ENCODE measurements at places on chromosomes 5 and 9.

GRCh38 chr9:128251732-128252100 is 24.1 kb downstream of the GOLGA2 start:
- peak; percentile 68 for DNase-seq

GRCh38 chr9:36278243-36278642 is 20.0 kb upstream of the GNE start:
- no peak for DNase-seq

DNA sequence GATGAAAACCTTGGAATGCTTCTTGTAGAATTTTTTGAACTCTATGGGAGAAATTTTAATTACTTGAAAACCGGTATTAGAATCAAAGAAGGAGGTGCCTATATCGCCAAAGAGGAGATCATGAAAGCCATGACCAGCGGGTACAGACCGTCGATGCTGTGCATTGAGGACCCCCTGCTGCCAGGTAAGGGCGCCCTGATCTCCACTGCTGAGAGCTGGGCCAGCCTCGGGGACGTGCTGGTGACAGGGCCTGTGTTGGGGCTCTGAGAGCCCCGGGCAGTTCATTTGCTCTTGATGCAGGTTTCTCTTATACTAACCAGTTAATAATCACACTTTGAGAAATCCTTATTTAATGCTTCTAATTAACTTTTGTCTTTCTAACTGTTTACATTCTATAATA is 33.0 kb downstream of the TENT4A start:
- DNase-seq = no peak

- DNase-seq = peak; percentile 46
These were observed 698.3 kb downstream of the MAT2B start for GRCh38 chr5:164203581-164204225.

DNA sequence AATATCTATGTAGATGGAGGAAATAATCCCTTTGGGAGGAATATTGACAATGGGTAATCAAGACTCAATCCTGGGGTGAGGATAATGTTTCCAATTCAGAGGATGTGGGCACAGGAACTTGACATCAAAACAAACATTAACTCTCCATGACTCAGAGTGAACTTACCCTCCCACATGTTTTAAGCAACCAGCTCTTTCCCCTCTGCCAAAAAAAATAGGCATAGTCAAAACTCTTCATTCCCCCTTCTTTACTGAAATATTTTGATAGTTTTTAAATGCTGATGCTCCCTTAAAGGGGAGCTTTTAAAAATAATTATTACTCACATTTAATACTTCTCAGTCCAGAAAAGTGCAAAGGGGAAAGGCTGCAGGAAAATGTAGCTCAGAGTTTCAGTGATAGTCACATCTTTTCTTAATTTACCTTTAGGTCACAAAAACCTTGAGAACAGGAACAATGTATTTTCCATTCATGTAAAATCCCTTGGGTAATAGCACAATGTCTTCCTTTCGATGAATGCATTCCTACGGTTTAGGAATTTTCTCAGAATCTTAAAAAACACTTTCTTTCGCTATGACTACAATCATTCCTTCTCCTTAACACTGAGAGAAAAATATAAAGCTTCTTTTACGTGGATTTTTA is 298.4 kb upstream of the GRAMD2B start:
- DNase-seq = peak; percentile 12

DNA sequence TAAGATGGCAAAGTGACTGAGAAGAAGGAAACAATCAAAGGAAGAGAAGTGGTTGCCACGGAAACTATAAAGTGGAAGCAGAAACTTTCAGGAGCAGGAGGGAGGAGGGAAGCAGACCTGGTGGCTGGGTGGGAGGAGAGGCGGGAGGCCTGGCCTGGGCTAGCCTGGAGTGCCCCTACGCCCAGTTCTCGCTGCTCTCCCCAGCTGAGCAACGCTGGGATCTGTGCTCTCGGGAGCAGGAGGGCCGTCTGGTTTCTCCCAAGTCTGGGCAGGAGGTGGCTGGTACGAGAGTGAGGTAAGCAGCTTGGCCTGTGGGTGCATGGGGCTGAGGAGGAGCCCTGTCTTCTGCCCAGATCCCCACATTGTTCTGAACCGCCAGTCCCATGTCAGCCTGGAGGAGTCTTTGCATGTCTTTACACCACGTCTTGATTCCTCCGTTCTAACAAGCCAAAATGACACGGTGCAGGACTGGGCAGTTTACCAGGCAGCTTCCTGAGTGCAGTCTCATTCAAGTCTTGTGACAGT is 15.0 kb upstream of the DAB2IP start:
- DNase-seq = no peak

DNA sequence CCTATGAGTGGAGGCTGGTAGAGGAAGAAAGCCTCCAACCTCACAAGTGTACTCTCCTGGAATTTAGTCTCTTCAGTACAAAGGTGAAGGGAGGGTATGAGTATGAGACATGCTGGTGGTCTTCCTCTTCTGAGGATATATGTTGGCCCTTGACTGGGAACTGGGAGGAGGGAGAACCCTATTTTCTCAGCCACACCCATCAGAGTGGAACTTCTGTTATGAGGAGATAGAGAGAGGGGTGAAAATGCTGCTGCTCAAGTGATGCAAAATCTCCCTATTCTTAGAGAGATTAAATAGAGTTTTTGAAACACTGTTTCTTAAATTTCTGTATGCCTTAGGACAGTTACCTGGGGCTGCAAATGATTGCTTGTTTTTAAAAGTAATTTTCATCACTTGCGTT is 203.4 kb upstream of the PRR16 start:
- no peak for DNase-seq

DNA sequence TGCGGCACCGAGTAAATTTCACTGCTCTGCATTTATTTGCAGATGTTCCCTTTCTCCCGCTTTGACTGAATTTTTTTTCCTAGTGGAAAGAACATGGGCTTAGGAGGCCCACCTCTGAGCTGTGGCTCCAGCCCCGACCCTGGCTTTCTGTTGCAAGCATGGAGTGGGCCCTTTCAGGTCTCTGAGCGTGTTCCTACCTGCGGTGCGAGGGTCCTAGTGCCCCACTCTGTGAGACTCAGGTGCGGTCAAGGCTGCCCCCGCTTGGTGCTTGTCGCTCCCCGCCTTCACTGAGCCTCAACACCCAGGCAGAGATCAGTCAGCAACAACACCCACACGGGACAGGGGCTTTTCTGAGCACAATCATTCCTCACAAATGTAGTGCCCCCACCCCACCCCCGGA is 32.0 kb downstream of the SLC6A3 start:
- DNase-seq = no peak

DNA sequence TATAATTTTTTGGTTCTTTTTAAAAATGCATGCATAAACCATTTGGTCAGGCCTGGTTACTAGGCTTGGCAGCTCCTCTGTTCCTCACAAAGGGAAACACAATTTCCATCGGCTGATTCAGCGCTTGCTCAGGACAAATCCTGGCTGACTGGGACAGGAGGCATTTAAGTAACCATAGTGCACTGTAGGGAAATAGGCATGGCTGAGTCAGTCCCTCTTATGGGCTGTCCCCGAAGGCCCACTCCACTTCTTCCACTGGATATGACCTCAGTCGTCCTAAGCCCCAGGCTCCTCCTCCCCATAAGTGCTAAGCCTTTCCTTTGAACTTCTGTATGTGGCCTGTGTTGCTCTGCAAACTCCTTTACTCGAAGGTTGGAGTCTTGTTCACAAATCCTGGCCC is 71.2 kb upstream of the GLIS3 start:
- peak; percentile 95 for DNase-seq

DNA sequence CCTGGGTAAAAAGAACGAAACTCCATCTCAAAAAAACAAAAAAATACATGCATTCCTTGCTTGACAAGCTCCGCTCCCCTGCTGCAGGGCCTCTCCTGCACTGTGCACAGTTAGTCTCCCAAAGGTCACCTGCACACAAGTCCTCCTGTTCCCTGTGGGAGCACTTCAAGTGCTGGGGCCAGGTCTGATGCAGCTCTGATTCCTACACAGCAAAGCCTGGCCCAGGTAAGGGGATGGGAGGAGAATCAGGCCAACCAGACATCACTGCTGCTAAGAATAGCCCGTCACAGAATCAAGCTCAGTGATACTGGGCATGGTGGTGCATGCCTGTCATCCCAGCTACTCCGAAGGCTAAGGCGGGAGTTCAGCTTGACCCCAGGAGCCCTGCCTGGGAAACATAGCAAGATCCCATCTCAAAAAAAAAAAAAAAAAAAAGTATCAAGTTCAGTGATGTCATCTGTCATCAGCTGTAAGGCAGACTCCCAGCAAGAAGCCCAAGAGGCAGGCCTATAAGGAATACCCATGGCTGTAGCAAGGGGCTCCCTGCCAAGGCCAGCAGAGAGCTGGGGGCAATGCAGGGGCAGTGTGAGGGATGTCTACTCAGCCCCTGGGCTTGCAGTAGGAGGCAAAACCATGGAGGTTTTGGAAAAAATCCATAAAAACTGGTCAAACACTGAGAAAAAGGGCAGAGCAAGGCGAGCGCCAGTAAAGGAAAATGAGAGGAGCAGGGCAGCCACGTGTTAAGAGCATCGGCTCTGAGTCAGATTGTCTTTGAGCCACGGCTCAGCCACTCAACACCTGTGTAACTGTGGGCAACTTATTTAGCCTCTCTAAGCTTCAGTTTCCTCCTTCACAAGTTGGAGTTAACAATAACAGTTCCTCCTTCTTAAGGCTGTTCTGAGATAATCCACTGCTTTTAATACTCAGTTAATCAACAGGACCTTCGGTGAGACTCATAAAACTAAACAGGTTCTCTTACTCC is 3.2 kb downstream of the TPM2 start:
- no peak for DNase-seq

DNA sequence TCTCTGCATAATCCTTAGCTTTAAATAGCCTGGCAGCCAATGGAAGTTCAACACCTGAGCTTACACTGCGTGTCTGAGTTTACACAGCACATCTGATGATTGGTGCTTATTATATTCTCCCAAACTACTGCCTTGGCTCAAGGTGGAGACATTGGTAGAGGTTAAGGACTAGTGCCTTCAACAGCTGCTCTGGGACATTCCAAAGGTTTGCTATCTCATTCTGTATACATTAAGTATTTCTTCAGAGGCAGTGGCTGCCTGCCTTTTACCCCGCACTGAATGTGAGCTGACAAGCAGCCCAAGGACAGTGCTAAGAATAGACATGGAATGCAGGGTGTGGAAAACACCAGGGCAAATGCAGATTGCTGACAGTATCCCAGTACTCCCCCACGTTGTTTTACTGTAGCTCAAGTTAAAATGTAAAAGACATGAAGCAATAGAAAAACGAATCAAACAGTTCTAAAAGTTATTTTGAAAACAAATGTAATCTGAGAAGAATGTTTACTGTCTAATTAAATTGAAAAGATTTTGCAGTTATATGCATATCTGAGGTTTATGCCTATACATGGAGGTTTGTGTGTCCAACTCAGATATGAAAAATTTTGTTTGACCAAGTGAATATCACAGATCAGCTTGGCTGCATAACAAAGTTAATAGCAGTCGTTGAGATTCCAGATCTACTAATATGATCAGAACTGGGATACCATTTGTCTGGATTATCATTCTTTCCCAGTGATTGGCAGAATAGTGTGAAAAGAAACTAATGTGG is 1.8 kb downstream of the HSPB3 start:
- peak; percentile 15 for DNase-seq

DNA sequence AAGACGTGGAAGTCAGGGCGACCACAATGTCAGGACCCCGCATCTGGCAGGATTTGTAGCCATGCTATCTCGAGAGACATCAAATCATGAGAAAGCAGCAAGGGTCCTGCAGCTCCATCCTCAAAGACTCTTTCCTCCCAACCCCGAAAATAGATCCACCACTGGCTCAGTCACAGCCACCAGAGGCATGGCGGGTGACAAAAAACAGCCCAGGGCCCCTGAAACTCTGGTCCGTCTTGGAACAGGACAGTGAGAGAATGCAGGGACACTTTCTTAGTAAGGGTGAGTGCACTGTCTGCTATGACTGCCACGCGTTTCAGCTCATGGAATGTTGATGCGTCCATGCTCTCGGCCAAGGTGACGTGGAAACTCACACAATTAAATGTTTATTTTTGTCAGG is 220.9 kb downstream of the IRX2 start:
- no peak for DNase-seq

- DNase-seq = no peak
These were observed 104.6 kb upstream of the TNFAIP8 start for GRCh38 chr5:119250946-119251901.

GRCh38 chr5:168097876-168098653 is 193.4 kb upstream of the WWC1 start:
- DNase-seq = no peak

GRCh38 chr5:135600971-135601381 is 22.2 kb upstream of the CXCL14 start:
- DNase-seq = no peak

- no peak for DNase-seq
These were observed 53.3 kb downstream of the AHRR start for GRCh38 chr5:374631-375335.

DNA sequence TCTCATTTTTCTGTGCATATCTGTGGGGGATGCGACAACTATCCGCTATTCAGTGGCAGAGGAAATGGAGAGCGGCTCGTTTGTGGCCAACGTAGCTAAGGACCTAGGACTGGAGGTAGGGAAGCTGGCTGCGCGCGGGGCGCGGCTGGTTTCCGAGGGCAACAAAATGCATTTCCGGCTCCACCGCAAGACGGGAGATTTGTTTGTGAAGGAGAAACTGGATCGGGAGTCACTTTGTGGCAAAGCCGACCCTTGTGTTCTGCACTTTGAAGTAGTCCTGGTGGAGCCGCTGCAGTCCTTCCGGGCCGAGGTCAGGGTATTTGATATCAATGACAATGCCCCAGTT is 320 bp downstream of the PCDHB1 start:
- no peak for DNase-seq

DNA sequence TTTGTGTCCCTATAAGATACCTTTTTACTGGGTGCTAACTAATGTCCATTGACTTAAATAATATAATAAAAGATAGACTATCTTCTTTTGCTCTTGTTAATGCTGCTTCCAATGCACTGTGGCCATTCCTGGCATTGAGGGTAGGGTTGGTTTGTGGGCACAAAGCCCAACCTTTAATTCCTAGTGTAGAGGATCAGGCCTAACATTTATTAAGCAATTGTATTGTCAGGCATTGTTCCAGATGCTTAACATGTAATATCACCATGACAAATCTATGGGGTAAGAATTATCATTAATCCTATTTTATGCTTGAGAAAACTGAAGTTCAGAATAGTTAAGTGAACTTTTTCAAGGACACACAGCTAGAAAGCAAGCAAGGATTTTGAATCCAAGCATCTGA is 60.4 kb upstream of the GPBP1 start:
- no peak for DNase-seq

DNA sequence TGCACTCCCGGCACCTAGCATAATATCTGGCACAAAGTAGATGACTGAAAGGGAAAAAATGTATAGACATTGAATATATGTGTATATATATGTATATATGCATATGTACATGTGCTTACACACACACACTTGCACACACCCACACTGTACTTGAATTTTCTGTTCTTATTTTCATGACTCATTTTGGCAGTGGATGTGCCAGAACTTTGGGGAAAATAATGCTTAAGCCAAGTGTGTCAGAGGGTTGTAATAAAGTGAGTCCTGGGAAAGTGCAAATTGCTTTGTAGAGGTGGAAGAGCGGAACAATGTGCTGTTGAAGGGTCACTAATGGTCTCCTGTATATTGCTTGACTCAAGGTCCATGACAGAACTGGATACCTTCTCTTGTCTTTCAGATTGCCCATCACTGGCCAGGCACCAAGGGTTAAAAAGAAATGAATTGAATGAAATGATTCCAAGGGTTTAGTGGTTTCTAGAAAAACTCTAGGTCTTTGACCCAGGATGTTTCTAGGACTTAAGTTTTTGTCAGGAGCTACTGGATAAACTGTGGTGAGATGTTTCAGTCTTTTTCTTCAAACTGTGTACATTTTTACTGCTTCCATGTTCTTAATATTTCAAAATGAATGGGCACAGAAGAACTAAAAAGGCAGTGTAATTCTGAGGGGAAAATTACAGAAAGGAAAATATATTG is 129.9 kb upstream of the MOCS2 start:
- no peak for DNase-seq
